Transverse colon (tissue), 4 donors: ENCODE measurements at places on chromosomes 5 and 9.

DNA sequence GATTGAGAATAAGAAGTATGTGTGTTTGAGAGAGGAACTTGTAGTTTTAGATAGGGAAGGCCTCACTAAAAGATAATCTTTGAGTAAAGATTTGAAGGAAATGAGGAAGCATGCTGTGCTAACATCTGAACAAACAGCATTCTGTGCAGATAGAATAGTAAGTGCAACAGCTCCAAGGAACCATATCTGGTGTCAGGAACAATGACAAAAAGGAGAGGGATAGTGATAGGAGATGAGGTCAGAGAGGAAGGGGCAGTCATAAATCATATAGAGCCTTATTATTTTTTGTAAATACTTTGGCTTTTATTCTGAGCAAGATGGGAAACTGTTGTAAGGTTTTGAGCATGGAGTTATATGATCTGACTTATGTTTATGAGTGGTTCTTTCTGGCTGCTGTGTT, 3.8 kb downstream of the MRPL22 start:
- H3K36me3 ChIP-seq = no peaks in the 10 kb centered on the region
- H3K4me1 ChIP-seq = no peaks in the 10 kb centered on the region
- H3K4me3 ChIP-seq = no peak overlapping the region
- no peaks in the 10 kb centered on the region for H3K27me3 ChIP-seq

GRCh38 chr5:162484095-162484494, 416.5 kb downstream of the GABRG2 start:
- no peak for DNase-seq
- H3K4me3 ChIP-seq = no peak overlapping the region
- no peaks in the 10 kb centered on the region for H3K36me3 ChIP-seq
- no peak overlapping the region for H3K27ac ChIP-seq
- H3K27me3 ChIP-seq = no peaks in the 10 kb centered on the region
- no peaks in the 10 kb centered on the region for H3K4me1 ChIP-seq

- no peaks in the 10 kb centered on the region for H3K36me3 ChIP-seq
- no peak overlapping the region for H3K4me3 ChIP-seq
- no peaks in the 10 kb centered on the region for H3K27me3 ChIP-seq
- H3K4me1 ChIP-seq = no peaks in the 10 kb centered on the region
Measured at GRCh38 chr9:88425538-88425950, 37.3 kb downstream of the SPIN1 start.

DNA sequence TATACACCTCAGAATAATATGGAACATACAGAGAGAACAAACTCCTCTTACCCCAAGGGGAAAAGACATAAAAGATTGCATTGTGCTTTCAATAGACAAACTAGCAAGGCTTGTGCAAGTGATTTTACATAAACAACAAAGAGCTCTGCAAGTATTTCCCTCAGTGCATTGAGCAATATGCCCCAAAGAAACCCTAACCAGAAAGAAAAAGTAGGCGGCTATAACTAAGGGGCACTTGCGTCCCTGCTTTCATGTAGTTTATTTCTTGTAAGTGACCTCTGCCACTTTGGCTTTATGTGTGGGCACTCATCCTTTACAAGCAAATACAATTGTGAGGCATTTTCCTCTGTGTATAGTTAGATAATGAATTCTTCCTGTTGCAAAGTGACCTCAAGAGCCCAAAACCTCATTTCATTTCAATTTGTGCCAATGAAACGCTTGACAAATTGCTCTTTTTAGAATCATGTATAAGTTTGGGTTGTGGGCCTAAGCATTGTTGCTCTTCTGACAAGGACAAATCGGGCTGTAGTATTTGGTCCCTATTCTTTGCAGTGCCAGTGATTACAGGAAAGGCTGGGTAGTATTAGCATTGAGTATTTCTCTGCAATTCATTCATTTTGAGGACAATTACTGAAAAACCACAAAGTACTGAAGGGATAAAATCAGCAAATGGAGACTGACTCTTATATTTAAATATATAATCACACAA, 282.2 kb downstream of the DTWD2 start:
- H3K36me3 ChIP-seq = no peaks in the 10 kb centered on the region
- H3K4me3 ChIP-seq = no peak overlapping the region
- DNase-seq = no peak
- H3K27me3 ChIP-seq = no peaks in the 10 kb centered on the region
- no peak overlapping the region for H3K27ac ChIP-seq

GRCh38 chr5:78003919-78004318, 227.8 kb upstream of the TBCA start:
- no peaks in the 10 kb centered on the region for H3K36me3 ChIP-seq
- H3K27me3 ChIP-seq = no peaks in the 10 kb centered on the region
- H3K4me3 ChIP-seq = no peak overlapping the region
- H3K27ac ChIP-seq = no peak overlapping the region

DNA sequence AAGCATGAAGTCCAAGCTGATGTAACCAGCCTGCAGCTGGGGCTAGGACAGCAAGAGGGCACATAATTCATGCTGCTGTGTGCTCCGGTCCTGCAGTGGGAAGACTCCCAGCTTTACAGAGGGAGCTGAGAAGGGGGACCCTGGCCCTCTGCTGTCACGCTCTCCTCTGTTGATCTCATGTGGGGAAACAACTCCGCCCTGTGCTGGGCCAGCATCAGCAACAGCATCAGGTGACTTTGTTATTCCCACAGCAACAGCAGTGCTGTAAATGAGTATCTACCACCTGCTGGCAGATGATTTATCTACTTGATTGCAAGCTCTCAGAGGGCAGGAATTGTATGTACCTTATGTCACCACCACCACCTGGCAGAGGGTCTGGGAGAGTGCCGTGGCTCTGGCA, 176.2 kb downstream of the COL23A1 start:
- no peaks in the 10 kb centered on the region for H3K4me1 ChIP-seq
- H3K27ac ChIP-seq = no peak overlapping the region
- H3K27me3 ChIP-seq = no peaks in the 10 kb centered on the region
- no peak overlapping the region for H3K4me3 ChIP-seq
- no peaks in the 10 kb centered on the region for H3K36me3 ChIP-seq
